NCI-H748 treated with DMSO at 0.1 percent for 48 hours (cell line): ENCODE measurements at places on chromosomes 2 and 18.

- DNase-seq: no peak
Measured at GRCh38 chr2:208268156-208268952, 2.3 kb downstream of the PIKFYVE start.

DNA sequence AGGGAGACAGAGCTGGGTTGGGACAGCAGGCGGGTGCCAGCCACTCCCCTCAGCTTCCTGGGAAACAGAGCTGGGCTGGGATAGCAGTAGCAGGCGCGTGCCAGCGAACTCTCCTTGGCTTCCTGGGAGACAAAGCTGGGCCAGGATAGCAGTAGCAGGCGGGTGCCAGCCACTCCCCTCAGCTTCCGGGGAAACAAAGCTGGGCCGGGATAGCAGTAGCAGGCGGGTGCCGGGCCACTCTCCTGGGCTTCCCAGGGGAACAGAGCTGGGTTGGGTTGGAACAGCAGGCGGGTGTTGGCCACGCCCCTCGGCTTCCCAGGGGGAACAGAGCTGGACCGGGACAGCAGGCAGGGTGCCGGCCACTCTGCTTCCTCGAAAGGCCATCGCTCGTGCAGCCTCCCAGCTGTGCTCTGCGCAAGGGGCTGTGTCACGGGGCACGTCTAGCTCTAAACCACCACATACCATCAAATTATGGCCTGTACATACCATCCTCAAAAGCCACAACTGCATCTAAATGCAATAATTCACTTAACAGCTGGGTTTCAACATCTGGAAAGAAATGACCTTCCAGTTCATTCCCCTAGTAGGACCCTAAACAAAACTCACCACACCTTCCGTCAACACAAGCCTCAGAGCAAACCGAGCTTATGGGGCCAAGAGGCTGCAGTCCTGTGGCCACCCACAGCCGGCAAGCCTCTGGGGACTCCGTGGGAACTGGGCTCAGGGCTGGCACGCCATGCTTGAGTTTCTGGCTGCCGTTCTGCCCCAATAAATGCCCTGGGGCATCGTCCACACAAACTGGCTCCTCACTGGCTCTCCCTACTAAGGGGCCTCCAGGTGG, 228.3 kb downstream of the TWIST2 start:
- no peak for DNase-seq

DNA sequence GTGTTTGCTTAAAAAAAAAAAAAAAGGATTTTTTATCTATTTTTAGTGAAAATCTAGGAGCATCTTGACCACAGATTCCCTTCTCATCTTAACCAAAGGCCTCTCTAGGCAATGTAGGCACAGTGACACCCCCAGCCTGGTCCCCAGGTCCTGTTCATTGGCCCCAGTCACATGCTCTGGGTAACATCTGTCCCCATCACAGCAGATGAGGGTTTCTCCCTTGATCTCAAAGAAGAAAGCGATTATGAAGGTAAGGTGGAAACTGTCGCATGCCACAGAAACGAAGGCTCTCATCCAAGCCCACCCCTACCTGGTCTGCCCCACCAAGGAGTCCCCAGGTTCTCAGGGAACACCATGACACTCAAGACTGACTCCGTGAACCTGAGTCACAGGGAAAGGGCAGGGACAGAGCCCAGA, 4.7 kb downstream of the HS6ST1 start:
- DNase-seq: no peak

- DNase-seq: no peak
Measured at GRCh38 chr2:14313341-14313740, 319.2 kb upstream of the LRATD1 start.

- no peak for DNase-seq
Measured at GRCh38 chr2:195575016-195575415, 82.0 kb upstream of the SLC39A10 start.

DNA sequence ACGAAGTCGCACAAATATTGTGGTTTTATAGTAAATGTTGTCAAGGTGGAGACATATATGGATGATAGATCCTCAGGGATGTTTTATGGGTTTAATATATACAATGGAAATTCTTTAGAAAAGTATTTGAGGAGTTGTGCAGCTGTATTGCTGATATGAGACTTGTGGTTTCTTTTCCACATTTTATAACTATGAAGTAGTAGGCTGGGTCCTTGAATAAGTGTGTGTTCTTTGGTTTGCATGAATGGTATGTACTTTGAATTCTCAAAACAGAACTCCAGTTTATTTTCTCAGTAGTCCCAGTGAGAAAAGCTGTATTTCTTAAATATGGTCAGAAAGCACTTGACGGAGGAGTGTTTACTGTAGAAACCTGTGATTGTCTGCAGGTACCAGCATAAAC, 42.4 kb downstream of the PLCL1 start:
- DNase-seq: no peak

DNA sequence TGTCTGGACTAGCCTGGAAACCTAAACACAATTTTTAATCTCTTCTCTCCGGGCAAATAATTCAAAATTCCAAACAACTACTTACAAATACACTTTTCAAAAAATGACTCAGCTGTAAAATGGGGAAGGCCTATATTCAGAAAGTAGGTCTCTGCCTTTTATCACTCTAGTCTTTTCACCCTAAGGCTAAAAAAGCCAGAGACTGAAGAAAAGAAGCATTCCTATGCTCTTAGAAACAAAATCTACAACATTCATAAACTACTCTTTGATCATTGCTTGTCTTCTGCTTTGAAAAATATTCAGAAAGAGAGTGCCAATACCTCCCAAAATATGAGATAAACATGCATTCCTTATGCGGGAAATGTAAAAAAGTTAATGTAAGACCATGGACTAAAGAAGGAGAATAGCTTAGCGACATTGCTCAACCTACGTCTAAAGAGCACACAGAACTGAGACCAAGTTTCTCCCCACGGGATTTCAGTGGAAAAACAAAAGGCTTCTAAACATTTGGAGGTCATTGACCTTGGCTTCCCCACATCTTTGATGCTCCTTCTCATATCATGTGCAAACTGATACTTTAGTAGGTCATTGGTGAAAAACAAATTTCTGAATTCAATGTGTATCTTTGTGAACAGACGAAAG, 74.4 kb upstream of the EPB41L3 start:
- no peak for DNase-seq

DNA sequence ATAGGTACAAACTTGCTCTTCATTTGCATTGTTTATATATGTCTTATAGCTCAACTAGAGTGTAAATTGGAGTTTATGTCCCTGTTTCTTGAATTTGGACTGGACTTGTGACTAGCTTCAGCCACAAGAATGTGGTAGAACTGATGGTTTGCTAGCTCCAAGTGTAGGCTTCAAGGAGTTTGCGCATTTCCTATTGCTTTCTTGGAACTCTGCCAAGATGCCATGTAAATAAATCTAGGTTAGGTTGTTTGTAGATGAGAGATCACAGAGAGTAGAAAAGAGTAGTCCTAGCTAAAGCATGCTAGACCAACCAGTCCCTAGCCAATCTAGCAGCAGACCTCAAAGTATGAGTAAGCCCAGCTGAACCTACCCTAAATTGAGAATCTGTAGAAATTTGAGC, 183.0 kb upstream of the CYP26B1 start:
- DNase-seq: no peak
